ENCODE measurements at places on chromosomes 16 and 17.

- no peak for DNase-seq
Observed at GRCh38 chr17:81951785-81952684, 5.0 kb upstream of the MYADML2 start.

DNA sequence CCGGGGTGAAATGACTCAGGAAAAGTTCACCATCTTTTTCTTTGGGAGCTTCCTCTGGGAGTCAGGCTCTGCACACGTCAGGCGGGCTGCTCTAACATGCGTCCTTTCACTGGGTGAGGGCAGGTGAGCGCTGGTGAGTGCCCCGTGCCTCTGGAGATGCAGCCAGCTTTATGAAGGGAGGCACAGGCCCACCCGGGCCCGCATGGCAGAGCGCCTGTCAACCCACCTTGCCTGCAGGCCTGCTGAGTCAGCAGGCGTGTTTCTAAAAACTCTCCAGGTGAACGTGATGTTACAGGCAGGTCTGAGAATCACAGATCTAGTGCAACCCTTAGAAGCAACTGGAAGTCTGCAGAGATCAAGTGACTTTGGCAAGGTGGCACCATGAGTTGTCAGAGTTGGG lies 18.4 kb downstream of the MAP1LC3B start:
- DNase-seq, result no peak

GRCh38 chr16:7315813-7316212 lies 16.8 kb upstream of the RBFOX1 start:
- no peak for DNase-seq

GRCh38 chr16:84593825-84594724 lies 23.8 kb downstream of the COTL1 start:
- peak; percentile 60 for DNase-seq
